ENCODE measurements at places on chromosomes 13 and 19.

- no peak for DNase-seq
Observed at GRCh38 chr13:34913040-34913439, 29.0 kb upstream of the NBEA start.

DNA sequence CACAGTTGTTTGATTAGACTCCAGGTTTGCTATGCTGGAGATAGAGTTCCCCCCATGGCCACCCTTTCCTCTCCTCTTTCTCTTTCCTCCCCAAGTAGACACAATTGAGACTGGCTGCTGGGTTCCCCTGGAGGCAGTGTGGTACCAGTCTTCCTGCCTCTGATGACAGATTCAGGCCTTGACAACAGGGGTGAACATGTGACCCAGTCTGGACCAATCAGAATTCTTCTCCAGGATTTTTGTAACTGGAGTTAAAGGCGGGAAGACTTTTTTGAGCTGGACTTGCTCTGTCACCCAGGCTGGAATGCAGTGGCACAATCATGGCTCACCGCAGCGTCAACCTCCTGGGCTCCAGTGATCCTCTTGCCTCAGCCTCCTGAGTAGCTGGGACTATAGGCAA is 48.7 kb downstream of the CCNE1 start:
- DNase-seq = no peak

- DNase-seq = no peak
Observed at GRCh38 chr13:109672545-109672944, 113.8 kb downstream of the IRS2 start.

- DNase-seq = no peak
Observed at GRCh38 chr13:102035969-102036368, 365.9 kb downstream of the FGF14 start.

- DNase-seq = no peak
Observed at GRCh38 chr13:78102121-78102677, 183.6 kb upstream of the EDNRB start.

DNA sequence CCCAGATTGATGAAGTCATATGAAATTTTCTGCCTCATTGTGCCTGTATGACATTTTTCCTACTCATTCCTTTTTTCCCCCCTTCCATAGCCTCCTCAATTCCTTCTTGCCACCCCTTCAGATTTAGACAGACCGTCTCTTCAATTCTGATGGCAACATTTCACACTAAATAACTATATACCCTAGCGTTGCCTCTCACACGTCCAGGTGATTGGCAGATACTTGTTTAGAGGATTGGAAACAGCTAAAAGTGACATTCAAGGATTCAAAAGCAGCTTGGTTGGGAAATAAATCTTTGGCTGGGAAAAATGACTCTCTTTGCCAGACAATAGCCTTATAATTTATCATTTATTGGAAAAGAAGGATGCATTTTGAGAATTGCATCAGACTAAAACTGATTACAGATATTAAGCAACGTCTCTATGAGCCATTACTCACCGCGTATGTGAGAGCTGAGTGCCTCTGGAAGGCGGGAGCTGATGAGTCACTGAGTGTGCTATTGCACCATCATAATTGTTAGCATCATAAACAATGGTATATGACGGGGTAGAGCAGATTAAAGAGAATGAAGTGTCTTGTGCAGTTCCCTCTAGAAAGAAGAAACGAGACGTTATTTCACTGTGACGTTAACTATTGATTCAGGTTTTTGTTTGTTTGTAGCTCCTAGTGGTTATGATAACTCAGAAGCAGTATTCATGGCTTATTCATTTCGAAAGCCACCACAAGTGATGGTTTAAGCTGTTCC is 61.1 kb upstream of the FAM216B start:
- no peak for DNase-seq

DNA sequence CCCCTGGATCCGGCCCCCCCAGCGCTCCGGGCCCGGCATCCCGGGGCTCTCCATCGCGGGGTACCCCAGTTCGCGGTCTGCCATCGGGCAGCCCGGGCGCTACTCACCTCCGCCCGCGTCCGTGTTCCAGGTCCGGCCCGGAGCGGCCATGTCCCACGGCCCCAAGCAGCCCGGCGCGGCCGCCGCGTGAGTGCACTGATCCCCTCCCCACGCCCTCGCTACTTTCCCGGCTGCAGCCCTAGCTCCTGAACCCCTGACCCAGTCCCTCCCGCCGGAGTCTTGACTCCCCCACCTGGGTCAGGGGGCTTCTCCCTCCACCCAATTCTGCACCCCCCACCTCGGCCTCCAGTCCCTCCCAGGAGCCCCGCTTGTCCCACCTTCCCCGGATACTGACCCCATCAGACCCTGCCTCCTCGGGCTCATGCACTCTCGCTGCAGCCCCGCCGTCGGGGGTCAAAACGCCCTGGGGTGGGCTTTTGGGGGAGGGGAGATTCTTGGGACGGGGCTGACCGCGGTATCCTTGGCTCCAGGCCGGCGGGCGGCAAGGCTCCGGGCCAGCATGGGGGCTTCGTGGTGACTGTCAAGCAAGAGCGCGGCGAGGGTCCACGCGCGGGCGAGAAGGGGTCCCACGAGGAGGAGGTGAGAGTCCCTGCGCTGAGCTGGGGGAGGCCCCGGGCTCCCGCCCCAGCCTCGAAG is 566 bp downstream of the HMG20B start:
- DNase-seq = no peak

DNA sequence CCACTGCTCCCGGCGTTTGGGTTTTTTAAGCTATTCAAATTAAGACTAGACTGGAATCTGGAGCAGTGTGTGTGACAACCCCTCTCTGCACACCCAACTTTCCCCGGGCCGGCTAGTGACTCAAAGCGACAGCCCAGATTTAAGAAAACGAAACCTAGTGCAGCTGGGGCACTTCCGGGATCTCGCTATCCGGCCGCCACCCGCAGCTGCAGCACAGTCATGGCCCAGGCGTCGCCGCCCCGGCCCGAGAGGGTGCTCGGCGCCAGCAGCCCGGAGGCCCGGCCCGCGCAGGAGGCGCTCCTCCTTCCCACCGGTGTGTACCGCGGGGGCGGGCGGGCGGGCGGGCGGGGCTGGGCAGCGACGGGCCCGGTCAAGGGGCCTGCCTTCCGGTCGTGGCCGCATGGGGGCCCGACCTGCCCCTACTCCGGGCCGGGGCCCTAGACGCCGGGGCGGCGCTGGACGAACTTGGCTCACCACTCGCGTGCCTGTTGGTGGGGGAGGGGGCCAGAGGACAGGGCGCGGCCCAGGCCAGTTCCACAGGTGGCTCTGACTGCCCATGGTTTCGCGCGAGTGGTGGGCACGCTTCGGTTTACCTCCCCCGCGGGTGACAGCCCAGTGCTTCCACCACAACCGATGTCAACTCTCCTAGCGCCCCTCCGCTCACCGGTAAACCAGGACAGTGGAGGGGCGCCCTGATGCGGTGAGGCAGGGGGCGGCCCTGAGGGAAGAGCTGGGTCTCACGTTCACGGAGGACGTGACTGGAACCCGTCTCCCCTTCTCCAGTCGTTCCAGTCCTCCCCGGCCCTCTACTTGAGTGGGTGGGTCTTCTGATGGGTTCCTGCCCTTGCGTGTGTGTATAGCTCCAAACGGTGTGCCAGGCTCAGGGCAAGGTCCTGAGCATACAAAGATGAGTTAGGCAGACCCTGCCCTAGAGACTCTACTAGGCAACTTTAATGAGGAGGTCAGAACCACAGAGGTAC is at the start of gene PHF11:
Gene PHF11, plus strand, starts transcription at position 171 of the 980 bp plus-strand sequence. Its CDS starts 49 bp downstream, at position 220.
- peak; percentile 90 for DNase-seq

- no peak for DNase-seq
Observed at GRCh38 chr13:48264058-48264457, 31.1 kb downstream of the ITM2B start.

DNA sequence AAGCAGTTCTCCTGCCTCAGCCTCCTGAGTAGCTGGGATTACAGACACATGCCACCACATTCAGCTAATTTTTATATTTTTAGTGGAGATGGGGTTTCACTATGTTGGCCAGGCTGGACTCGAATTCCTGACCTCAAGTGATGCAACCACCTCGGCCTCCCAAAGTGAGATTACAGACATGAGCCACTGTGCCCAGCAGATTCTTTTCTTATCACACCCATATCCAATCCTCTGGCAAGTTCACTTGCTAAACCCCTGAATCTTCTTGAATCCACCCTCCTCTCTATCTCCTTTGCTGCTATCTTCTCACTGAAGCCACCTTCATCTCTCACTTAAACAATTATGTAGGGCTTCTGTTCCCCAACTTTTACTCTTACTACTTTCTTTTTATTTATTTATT is 17.5 kb downstream of the TMEM143 start:
- DNase-seq = no peak

GRCh38 chr13:113489171-113489548 is 1.4 kb downstream of the DCUN1D2 start:
- DNase-seq = no peak

DNA sequence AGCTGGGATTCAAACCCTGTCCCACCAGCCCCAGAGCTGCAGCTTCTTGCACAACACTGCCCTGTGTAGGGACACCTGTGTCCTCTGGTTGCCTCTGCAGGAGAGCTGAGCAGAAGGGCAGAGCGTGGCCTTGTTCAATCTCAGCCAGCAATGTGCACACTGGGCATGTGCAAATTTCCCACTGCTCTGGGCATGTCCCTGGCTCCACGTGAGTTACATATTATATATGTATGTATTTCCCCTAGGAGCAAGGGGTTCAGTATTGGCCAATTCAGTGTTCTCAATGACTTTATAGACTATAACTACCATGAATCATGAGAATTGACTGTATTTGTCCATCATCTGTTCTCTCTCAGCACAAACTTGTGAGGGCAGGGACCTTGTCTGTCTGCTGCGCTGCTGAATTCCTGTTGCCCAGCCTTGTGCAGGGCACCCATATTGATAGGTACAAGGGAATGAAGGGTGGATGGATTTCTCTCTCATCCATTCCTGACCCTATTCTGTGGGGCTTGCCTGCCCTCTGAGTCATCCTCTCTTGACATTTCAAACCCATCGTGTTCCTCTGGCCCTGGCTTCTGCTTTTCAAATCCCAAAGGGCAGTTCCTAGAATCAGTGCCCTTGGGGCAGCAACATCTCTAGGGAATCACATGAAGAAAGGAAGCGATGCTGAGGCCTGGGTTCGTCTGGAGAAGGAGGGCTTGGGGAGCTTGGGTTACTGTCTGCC is 69.7 kb downstream of the ERICH6B start:
- DNase-seq = no peak

GRCh38 chr13:50386541-50387050 is 371.4 kb downstream of the KCNRG start:
- DNase-seq = no peak

All from CD4-positive, alpha-beta T cell treated with Interleukin-15 for 4 hours (primary cell).